Fibroblast of skin of back (primary cell): ENCODE measurements at places on chromosomes 6 and 20.
A peak's percentile ranks its signal among the peaks of the same experiment; 100 is the strongest.

- DNase-seq: peak; percentile 68
Measured at GRCh38 chr6:83429857-83430610, 817 bp downstream of the ME1 start.

DNA sequence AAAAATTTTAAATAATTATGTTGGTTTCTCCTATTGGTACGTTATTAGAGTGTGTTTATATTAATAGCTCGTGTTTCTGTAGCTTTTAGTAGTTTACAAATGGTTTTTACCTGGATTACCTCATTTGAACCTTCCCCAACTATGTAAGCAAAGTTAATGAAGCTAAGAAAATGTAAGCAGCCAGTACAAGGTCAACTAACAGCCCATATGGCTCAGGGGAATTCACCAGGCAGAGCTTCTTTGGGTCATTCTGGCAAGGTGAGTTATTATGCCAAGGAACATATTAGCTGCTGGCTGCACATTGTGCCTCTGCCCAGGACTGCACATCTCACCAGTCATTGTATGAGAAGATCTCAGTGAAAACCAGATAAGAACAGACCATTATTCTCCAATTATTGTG lies 27.0 kb upstream of the MARCKS start:
- DNase-seq: no peak

- peak; percentile 72 for DNase-seq
Measured at GRCh38 chr6:158536084-158536890, 23.6 kb upstream of the TMEM181 start.

GRCh38 chr20:61027218-61027617 lies 224.8 kb upstream of the CDH4 start:
- DNase-seq: no peak

GRCh38 chr6:75331151-75331550 lies 46.6 kb upstream of the TMEM30A start:
- DNase-seq: peak; percentile 96

DNA sequence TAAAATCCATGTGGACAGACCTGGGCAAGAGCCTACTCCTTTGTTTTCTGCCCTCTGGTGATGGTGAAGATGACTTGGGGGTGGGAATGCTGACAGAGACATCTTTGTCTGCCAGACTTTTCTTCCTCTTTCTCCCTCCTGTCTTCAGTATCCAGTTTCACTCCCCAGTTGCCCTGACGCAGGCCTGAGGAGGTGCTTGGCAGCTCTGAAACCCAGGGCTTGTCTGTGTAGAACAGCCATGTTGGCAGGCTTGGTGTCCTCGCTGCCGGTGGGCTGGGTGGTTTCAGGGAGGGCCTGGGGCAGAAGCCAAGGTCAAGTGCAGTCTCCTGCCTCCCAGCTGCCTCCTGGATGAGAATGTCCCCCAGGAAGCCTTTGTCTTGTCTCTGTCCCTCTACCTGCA lies 22.5 kb downstream of the CCDC167 start:
- no peak for DNase-seq

DNA sequence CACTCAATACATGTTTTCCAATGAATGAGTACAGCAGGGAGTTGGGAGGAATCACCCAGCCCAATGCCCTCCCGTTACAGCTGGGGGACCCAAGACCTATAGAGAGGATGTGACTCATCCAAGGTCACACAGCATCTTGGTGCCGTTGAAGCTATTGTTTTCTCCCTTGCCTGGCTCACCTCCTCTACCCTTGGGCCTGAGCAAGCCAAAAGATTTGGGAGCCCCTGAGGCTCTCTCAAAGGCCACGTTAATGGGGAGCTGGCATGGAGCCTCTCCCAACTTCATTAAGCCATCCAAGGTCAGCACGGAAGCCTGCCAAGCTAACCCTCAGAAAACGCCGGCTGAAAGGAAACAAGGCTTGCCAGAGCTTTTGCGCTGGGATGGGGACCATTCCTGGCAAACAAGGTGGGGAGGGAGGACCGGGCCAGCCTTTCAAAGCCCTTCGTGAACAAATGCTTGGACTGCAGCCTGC lies 30.4 kb downstream of the KCNB1 start:
- no peak for DNase-seq

- no peak for DNase-seq
Measured at GRCh38 chr6:18329776-18330175, 57.4 kb upstream of the RNF144B start.

GRCh38 chr6:41258196-41258493 lies 28.3 kb downstream of the TREM1 start:
- no peak for DNase-seq

- no peak for DNase-seq
Measured at GRCh38 chr20:51183451-51183850, 160.5 kb upstream of the KCNG1 start.

DNA sequence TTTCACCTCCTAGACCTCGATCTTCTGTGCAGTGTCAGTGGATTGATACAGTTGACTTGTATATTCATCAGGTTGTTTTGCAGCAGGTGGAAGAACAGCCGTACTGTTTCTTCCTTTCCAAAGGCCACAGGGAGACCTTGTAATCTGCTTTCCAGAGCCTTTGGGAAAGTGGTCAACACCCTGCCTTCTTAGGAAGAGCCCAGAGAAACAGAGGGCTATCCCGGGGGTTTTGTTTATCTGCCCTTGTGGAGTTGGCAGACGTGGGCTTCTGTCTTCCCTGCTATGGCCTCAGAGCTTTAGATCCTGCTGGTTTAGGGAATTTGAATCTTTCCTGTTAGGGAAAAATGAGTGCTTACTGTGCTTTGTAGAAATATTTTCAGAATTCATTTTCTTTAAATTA lies 19.6 kb downstream of the STX16 start:
- DNase-seq: no peak

GRCh38 chr6:110486756-110487155 lies 10.3 kb upstream of the SLC22A16 start:
- no peak for DNase-seq

GRCh38 chr6:36290668-36291620 lies 21.1 kb downstream of the PNPLA1 start:
- DNase-seq: no peak

- peak; percentile 87 for DNase-seq
Measured at GRCh38 chr6:87697581-87698546, 4.2 kb downstream of the AKIRIN2 start.

DNA sequence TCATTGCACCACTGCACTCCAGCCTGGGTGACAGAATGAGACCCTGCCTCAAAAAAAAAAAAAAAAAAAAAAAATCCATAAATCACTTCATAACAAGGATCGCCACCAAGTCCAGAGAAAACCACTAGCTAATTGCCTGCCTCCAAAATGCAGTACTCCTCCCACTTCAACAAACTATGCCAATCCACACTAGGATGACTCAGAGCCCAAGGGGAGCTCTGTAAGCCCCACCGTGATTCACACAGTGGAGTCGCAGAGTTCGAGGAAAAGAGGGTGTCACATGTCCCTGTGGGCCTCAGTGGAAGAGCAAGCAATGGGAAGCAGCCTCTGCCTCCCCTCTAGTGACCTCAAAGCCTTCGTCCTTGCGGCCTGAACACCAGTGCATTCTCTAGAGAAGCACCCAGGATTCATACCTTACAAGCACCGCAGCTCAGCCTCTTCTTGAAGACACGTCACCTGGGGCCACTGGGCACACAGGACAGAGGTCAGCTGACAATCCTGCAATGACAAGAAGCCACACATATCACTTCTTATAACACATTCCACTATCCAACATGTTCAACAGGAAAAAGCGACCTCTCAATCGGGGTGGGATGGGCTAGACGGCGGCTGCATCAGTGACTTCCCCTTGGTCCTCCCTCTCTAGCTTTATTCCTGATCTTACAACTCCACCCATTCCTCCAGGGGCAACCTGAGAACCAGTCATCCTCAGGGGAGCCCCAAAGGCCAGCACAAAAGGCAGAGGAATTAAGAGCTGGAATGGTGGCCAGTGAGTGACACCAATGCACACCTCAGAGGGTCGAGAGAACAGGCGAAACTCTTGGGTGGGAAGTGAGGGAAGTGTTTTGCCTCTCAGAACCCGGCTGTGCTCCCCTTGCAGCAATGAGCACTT lies 8.9 kb downstream of the SNHG17 start:
- peak; percentile 94 for DNase-seq

DNA sequence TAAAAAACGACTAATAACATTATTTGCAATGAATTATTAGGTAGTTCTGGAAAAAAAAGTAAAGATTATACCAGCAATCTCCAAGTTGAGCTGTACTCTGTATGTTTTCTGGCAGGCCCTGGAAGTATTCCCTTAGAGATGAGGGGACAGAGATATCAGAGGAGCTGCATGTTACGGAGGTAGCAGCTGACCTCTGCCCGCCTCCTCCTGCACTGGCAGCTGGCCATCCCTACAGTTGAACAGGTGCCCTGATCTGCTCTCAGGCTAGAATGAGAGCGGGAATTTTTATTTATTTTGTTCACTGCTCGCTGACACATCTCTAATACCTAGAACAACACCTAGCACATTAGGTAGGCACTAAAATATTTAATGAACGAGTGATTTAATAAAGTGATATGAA lies 23.1 kb downstream of the FBXL4 start:
- DNase-seq: no peak

DNA sequence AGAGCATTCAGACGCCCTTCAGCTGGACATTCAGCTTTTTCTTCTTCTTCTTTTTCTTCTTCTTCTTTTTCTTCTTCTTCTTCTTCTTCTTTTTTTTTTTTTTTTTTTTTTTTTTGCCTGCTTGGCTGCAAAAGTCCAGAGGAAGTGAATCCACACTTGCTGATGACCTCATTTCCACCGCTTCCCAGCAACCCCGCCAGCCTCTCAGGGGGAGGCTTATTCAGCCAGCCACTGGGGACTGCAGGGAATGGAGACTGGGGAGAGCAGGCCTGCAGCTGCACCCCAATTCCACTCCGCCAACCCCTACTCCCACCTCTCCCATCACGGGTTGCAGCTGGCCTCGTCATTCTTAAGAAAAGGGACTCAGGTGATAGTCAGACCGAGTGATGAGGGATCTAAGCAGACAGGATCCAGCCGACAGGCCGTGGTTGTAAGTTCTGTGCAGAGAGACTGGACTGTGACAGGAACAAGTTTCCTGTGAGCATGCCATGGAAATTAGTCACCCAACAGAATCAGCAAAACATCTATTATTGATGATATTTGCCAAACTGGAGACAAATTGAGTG lies 59.0 kb upstream of the QKI start:
- peak; percentile 78 for DNase-seq

DNA sequence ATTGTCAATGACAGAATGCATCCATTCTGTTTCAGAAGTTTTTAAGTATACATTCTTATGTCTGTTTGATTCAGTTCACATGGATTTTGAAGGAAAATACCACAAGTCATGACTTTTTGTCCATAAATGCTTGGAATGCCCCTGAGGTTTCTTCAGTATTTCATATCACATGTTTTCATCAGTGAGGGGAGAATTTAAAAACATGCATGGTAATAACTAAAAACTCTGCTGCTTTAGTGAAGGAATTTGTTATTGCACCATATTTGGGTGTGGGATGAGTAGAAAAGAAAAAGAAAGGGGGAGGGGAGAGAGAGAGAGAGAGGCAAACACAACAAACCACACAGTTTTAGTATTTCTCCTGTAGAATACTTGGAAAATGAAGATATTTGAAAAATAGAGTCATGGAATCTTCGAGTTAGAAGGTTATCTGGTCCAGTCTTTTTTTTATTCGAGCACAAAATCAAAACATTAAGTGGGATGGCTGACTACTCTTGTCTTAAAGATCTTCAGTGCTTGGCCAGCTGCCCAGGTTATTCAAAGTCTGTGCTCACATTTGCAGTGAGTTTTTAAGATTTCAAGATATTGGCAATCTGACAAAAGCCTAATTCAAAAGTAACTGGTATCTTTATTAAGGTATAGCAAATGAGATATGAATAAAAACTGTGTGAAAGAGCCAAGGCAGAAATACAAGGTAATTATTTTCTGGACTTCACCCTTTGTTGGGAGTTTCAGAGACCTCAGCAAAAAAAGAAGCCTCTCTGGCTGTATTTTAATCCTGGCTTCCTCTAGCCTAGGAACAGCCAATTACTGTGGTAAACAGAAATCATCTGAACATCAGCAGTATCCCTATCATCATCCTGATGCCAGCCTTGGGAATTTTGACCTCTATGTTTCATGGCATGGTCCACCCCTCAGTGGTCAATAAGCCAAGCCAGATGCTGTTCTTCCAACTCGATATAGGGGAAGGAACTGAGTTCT lies 687.9 kb upstream of the CITED2 start:
- DNase-seq: peak; percentile 99

- peak; percentile 72 for DNase-seq
Measured at GRCh38 chr6:53793318-53794136, 1.3 kb upstream of the LRRC1 start.

DNA sequence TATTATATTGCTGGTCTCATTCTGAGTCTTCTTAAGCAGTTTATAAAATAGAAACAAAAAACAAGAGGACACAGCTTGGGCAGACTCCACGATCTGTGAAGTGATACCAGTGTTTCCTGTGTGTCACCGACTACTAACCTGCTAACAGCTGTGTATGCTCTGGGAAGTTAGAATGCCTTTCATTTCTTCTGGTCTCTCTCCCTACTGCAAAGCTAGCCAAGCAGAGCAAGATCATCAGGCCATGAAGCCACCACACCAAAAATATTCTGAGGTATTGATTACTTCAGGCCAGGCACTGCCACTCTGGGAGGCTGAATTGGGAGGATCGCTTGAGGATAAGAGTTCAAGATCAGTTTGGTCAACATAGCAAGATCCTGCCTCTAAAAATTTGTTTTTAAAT lies 46.9 kb upstream of the SMIM29 start:
- no peak for DNase-seq

DNA sequence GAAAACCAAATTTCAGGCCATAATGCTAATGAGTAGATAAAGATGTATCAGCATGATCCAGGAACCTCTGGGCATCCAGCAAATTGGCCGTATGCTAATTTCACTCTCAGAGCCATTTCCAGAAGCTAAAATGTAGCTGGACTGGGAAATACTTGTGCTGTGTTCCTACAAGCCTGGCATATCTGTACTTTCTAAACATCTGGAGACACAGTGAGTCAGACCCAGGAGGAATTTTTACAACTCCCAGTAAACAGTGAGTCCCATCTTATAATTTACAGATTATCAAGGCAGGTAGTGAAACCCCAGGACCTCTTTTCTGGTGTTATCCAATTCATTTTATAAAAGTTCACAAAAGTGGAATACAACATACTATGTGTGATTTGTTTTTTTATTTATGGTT lies 683.0 kb upstream of the ADGRB3 start:
- DNase-seq: no peak

DNA sequence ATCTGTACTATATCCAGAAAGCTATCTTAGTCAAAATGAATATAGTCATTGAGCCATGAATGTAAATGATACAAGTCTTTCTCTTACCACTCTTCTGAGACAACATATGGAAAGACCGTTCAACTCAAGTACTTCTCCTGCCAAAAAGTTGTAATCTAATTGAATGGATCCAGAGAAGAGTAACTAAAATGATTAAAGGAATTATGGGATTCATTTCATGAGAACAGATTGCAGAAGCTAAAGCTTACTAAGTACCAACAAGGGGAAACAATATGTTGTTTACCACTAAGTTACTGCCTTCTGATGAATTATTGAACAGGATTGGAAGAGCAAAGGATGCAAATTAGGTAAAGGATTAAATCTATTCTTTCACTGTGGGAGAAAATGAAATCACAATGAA lies 2.0 kb upstream of the LGSN start:
- no peak for DNase-seq

- DNase-seq: no peak
Measured at GRCh38 chr20:32191422-32191821, 16.1 kb downstream of the PLAGL2 start.

- no peak for DNase-seq
Measured at GRCh38 chr6:132589454-132589853, at the start of gene TAAR5. Gene TAAR5, minus strand, starts transcription at chr6:132589741. Its CDS starts 55 bp downstream, at chr6:132589686.

GRCh38 chr6:16633961-16634360 lies 127.3 kb downstream of the ATXN1 start:
- no peak for DNase-seq

GRCh38 chr20:19828232-19828631 lies 70.2 kb downstream of the RIN2 start:
- peak; percentile 55 for DNase-seq

GRCh38 chr6:106787327-106788196 lies 158.2 kb downstream of the QRSL1 start:
- DNase-seq: no peak
